ENCODE measurements at places on chromosomes 7 and 10. TPM values are rescaled to one million over a fixed set of nuclear protein-coding genes. Genes with fewer than 3 reads are reported as not detected.

Gene JCAD
- 7.1 TPM for total RNA-seq

Gene GPR15LG
- total RNA-seq = not detected

Gene MUC3A
- not detected for total RNA-seq

Gene TAS2R5
- 0.77 TPM for total RNA-seq

Gene ASB10
- not detected for total RNA-seq

Gene RAB19
- total RNA-seq = not detected

Gene UNC5B
- total RNA-seq = 9.3 TPM

Gene GJD4
- total RNA-seq = not detected

Gene TFPI2
- 417 TPM for total RNA-seq

Gene MNX1
- not detected for total RNA-seq

Gene SVIL
- 57.5 TPM for total RNA-seq

Gene EPDR1
- 119 TPM for total RNA-seq

Gene CLDN15
- total RNA-seq = 4.2 TPM

Gene FIS1
- 192 TPM for total RNA-seq

Gene SEMA3A
- 81.9 TPM for total RNA-seq

Gene UMAD1
- total RNA-seq = 13.4 TPM

Measured in regular cardiac myocyte (primary cell).